ENCODE measurements at places on chromosomes 7 and 10. TPM values are rescaled to one million over a fixed set of nuclear protein-coding genes. Genes with fewer than 3 reads are reported as not detected.

Gene MEIG1
- 0.93 TPM for total RNA-seq

Gene CYP3A7
- not detected for total RNA-seq

Gene OPALIN
- total RNA-seq, result not detected

DNA sequence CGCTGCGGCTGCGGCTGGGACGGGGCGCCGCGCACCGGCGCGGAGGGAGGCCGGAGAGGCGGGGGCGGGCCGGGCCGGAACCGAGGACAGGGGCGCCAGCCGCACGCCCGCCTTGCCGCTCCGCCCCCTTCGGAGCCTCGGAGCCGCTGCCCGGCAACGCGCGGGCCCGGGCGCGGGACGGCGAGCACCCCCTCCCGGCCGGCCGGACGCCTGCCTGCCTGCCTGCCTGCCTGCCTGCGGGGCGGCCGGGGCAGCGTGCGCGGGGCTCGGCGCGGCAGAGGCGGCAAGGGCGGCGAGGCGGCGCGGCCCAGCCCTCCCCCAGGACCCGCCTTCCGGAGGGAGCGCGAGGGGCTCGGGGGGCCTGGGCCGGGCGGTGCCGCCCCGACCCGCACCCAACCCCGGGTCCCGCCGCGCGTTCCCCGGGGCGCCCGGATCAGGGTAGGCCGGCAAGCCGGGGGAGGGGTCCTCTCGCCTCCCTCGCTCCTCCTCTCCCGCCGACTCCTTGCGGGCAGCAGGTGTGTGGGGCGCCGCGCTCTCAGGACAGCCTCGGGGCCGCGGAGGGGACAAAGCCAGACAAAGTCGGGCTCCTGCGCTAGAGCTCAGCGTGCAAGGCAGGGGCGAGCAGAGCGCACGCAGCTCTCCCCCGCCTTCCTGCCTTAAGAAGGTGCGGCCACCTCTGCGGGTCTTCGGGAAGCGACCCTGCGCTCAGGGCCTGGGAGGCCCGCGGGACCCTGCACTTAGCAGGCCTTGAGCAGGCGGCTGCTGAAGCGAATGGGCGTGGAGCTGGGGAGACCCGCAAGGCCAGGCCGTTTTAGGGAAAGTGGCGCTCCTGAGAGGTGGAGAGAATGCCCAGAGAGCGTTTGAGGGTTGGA is at the start of gene KIAA1549:
KIAA1549 (minus strand) TSS at position 58 of the 872 bp plus-strand sequence. CDS start 120 bp downstream, outside the sequence.
- no peak within 1 kb of the TSS for H3K27ac ChIP-seq
- H3K36me3 ChIP-seq, result no peaks in the 10 kb centered on the region
- H3K27me3 ChIP-seq, result peaks cover 36% of the 10 kb centered on the region
- peak; percentile 59 for DNase-seq

DNA sequence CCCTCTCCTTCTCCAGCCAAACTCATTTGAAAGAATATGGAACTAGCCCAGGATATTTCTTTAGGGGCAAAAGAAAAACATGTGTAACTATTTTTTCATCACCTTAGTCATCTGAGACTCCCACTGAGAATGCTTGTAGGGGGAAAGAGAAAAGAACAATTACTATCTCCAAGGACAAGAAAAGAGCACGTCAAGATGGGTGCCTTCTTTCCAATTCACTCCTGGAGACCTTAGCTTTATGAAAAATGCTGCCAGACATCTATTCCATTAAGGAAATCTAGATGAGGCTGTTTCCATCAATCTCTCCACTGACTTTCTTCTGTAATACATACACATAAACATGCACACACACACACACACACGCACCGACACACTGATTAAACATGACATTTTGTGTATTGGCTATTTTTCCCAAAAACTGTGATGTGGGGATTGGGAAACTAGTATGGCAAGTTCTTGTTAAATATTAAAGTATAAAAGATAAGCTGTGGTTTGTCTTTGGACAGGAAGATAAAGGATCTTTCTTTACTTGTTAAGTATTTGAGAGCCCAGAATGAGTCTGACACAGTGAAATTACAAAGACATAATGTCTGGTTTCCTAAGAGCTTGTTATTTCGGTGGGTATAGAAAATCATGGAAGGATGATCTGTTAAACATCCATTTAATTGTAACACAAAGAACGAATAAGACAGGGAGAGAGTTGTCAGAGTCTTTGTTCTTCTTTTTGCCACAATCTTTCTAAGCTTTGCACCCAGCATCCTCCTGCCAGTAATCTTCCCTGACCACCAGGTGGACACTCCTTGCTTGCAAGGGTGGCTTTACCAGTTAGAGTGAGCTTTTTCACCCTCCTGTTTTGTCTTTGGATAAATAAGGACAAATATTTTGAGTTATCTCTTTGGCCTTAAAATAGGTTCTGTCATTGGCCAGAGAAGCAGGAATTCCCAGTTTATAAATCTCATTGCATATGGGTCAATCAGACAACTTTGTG is 177.3 kb upstream of the TMEM72 start:
- no peak overlapping the region for H3K4me3 ChIP-seq
- peaks cover 14% of the 10 kb centered on the region for H3K27me3 ChIP-seq
- H3K27ac ChIP-seq, result no peak overlapping the region
- no peak for DNase-seq

- DNase-seq, result no peak
- no peaks in the 10 kb centered on the region for H3K27me3 ChIP-seq
- H3K4me1 ChIP-seq, result no peaks in the 10 kb centered on the region
- H3K4me3 ChIP-seq, result no peak overlapping the region
Measured at GRCh38 chr7:137337902-137338301, 5.6 kb downstream of the PTN start.

DNA sequence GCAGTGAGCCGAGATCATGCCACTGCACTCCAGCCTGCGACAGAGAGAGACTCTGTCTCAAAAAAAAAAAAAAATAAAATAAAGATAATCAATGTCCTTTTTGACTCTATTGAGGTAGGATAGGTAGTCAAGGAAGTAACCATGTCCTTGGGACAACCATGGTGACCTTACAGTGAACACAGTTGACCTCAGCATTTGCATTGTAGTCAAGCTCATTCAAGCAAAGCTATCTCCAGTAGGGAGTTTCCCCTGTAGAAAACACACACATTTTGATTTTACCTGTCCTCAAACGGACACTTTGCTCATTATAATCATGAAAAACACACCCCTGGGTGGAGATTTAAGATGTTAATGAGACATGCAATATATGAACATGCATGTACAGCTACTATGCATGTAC is 171.7 kb downstream of the KIF20B start:
- no peak for DNase-seq
- no peak overlapping the region for H3K4me3 ChIP-seq
- H3K27me3 ChIP-seq, result peaks cover 10% of the 10 kb centered on the region
- H3K4me1 ChIP-seq, result no peaks in the 10 kb centered on the region
- H3K36me3 ChIP-seq, result no peaks in the 10 kb centered on the region

GRCh38 chr10:55446441-55447002 is 645.5 kb upstream of the PCDH15 start:
- H3K27me3 ChIP-seq, result no peaks in the 10 kb centered on the region
- no peak overlapping the region for H3K4me3 ChIP-seq
- no peaks in the 10 kb centered on the region for H3K36me3 ChIP-seq
- H3K27ac ChIP-seq, result no peak overlapping the region
- no peaks in the 10 kb centered on the region for H3K4me1 ChIP-seq
- no peak for DNase-seq

GRCh38 chr10:43177595-43177994 is 39.4 kb downstream of the CSGALNACT2 start:
- no peak for DNase-seq
- H3K27me3 ChIP-seq, result no peaks in the 10 kb centered on the region
- no peak overlapping the region for H3K27ac ChIP-seq
- H3K36me3 ChIP-seq, result peaks cover 67% of the 10 kb centered on the region
- H3K4me3 ChIP-seq, result no peak overlapping the region
- H3K4me1 ChIP-seq, result no peaks in the 10 kb centered on the region

- no peak overlapping the region for H3K4me3 ChIP-seq
- no peaks in the 10 kb centered on the region for H3K4me1 ChIP-seq
- H3K27me3 ChIP-seq, result peaks cover 5% of the 10 kb centered on the region
- peak; percentile 8 for DNase-seq
Measured at GRCh38 chr7:117993377-117994003, 120.2 kb upstream of the CTTNBP2 start.

- DNase-seq, result peak; percentile 28
- peaks cover 8% of the 10 kb centered on the region for H3K4me1 ChIP-seq
- no peak overlapping the region for H3K27ac ChIP-seq
- H3K27me3 ChIP-seq, result no peaks in the 10 kb centered on the region
- H3K4me3 ChIP-seq, result no peak overlapping the region
- H3K36me3 ChIP-seq, result no peaks in the 10 kb centered on the region
Measured at GRCh38 chr7:20064974-20065862, 152.0 kb downstream of the MACC1 start.
